Type B pancreatic cell (in vitro differentiated cells): ENCODE measurements at places on chromosomes 11 and 22. TPM values are rescaled to one million over a fixed set of nuclear protein-coding genes. Genes with fewer than 3 reads are reported as not detected.
A peak's percentile ranks its signal among the peaks of the same experiment; 100 is the strongest.

Gene CDC42BPG
- 20.1 and 47.7 TPM in 2 replicates for total RNA-seq

Gene TNNT3
- total RNA-seq, result 17.3 and 40.9 TPM in 2 replicates

Gene SLC1A2
- total RNA-seq, result 1.9 and 7.4 TPM in 2 replicates

Gene CBLIF
- total RNA-seq, result 11.2 and 54.6 TPM in 2 replicates

Gene VPREB1
- not detected in 2 replicates for total RNA-seq

DNA sequence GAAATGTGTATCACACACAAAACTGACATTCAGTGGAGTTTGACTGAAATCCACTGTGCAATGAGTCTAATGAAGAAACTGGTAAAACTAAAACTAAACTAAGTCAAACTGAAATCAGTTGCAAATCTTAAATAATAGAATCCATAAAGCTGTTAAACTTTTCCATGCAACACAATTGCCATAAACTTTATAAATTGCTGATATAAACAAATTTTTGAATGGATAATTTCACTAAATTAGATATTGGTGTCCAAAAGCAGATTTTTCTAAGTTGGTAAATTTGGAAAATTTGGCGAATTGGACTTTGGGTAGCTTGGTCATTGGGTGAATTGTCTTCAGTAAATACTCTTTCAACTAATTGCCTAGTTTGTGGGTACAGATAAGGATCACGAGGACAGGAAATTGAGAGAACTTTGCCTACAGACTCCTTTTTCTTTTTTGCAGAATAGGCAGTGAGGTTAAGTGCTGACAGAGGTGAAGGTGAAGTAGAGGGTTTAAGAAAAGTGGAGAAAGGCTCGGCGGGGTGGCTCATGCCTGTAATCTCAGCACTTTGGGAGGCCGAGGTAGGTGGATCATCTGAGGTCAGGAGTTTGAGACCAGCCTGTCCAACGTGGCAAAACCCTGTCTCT, 12.8 kb downstream of the MRPL17 start:
- DNase-seq, result no peak

DNA sequence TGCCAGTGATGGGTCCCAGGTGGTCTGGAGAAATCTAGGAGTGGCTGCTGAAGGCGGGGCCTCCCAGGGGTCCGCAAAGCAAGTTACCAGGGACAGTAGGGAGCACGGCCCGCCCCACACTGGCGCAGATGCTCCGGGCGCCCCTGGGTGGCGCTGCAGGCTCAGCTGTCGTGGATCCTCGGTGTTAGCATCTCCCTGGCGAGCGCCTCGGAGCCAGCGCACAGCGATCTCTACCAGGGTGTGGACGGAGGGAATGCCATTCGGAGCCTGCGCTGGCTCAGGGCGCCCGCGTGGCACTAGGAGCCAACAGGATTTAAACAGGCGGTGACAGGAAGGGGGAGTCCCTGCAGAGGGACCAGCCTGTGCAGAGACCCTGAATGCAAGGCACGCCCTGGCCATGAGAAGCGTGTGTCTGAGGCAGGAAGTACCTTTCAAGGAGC, 20.2 kb downstream of the FADS3 start:
- peak; percentile 85 for DNase-seq

DNA sequence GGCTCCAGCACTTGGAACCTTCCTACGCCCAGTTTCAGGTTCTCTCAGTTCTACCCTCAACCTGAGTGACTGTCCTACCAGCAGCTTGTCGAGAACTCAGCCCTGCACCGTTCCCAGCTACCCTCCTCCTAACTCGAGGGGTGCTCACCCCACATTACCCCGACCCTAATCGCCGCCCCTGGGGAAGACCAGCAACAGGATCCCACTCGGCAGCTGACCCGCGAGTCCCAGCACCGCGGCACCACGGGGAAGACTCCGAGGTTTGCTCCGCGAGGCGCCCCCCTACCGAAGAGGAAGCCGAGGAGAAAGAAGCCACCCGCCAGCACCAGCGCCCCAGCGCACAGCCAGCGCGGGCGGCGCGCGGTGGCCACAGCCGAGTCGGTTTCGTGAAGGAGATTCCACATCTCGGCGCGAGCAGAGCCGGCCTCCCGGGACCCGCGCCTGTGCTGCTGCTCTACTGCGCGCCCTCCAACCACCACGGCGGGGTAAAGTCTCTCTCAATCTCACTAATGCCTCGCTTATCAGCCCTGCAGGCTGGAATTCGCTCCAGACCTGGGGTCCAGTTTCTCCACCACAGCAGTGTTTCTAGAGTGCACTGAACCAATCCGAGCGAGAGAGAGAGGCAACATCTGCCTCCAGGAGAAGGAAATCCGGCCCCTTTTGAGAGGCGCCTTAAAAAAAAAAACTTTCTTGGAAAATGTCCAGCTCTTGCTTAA, at the start of gene FOLH1:
Gene FOLH1, minus strand, starts transcription at position 597 of the 716 bp plus-strand sequence. Its CDS starts 193 bp downstream, at position 404.
- DNase-seq, result no peak

- no peak for DNase-seq
Measured at GRCh38 chr22:18976197-18976751, 40.2 kb upstream of the PRODH start.

DNA sequence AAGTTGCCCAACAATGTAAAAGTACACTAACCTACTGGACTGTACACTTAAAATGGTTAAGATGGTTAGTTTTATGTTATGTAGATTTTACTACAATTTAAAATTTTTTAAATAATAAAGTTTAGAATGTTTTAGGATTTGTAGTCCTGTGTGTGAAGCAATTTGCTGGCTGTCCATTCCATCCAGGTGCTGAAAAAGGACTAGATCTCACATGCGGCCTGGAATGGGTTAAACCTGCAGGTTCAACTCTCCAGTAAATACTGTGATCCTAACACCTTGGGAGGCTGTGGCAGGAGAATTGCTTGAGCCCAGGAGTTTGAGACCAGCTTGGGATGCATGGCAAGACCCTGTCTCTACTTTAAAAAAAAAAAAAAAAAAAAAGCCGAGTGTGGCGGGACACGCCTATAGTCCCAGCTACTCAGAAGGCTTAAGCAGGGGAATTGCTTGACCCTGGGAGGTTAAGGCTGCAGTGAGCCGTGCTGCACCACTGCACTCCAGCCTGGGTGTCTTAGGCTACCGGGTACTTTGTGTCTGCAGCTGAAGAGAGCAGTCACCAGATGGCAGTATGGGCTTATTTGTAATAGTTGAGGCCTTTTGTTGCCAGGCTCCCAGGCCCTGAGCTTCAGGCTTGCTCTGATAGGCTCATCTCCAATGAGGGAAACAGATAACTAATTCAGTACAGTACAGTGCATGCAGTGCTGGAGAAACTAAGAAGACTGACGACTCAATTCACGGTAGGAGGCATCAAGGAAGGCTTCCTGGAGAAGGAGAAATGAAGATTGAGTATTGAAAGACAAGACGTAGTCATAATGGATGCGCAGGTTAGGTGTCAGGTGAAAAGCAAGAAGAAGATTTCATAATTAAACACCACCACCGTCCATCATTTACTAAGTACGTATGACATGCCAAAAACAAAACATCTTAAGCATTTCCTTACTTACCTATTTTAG, 64.7 kb upstream of the ASPHD2 start:
- DNase-seq, result no peak

DNA sequence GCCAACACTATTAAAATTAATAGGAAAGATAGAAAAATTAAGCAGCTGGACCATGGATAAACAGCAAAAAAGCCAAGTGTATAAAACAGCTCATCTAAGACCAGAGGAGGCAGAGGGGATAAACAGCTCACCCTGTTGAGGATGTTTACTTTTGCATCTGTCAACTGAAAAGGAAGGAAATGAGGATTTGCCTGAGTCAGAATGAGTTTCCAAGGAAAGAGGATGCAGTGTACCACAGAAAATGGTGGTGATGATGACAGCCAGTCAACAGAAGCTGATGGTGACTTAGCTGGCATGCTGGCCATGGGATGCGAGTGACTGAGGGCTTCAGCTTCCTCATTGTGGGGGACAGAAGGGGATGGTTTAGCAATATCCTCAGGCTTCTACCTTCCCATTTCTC, 183.5 kb downstream of the KIRREL3 start:
- no peak for DNase-seq

DNA sequence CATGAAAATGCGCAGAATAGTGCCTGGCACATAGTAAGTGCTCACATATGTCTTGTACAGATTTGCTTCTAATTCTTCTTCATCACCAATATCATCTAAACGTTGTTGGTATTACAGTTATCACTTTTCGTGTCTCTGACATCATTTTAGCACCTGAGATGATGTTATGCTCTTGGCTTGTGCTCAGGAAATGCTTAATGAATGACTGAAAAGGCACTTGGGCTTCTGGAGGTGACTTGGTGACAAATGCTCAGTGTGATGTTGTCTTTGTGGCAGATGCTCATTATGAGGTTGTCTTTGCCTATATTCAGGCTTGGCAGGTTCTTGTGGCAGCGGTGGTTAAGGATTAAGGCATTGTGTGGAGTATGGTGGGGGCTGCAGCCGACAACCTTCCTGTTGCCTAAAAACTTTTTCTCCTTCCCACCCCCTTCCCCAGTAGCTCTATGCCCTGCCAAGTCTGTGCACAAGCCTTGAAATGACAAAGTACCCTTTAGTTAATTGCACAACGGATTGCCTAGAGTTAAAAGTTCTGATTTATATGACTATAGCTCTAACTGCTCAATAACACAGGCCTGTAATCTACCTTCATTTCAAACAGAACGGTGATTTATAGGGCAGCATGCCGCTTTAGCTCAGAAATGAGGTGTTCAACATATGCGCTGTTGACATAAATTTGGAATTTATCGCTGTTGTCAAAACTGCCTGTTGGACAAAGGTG, 82.5 kb downstream of the ZBTB16 start:
- no peak for DNase-seq

DNA sequence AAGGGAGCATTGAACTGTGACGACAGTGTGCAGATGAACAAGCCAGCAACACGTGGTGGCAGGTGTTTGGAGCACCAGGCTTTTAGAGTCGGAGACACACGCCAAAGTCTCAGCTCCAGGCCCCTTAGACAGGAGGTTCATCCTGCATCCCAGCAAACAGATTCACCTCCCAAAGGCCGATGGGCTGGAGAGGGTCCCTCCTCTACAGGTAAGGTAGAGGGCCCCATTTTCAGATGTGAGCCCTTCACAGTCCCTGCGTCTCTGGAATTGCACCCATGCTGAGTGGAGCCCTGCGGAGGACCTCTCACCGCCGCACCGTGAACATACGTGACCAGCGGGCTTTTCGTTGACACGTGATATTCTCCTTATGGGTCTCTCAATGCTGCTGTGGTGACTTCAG, 109.0 kb upstream of the B3GAT1 start:
- DNase-seq, result no peak

DNA sequence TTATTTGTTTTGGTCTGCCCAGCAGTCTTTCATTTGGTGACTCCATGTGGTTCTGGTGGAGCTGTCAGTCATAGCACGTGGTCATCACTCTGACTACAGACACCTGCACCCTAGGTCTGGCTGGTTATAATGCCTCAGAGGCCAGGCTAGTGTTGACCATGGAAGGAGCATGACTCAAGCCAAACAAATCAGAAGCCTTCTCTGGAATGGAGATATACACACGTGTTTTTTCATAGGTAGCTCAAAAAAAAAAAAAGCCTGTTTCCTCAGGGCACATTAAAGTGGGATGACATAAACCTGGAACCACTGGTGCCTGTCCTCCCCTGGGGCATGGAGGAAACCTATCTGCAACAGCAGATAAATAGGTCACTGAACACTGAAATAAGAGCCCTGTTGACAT, 8.1 kb upstream of the PLAAT3 start:
- no peak for DNase-seq

GRCh38 chr11:41177791-41178190, 281.7 kb downstream of the LRRC4C start:
- no peak for DNase-seq

GRCh38 chr22:33787645-33788456, 132.4 kb downstream of the LARGE1 start:
- DNase-seq, result no peak
